HEK293T (cell line): ENCODE measurements at places on chromosomes 2 and 18.
A peak's percentile ranks its signal among the peaks of the same experiment; 100 is the strongest.

- DNase-seq = no peak
Measured at GRCh38 chr2:28011322-28011737, 120.8 kb downstream of the BABAM2 start.

GRCh38 chr2:29159125-29159524, 43.9 kb downstream of the CLIP4 start:
- no peak for DNase-seq

GRCh38 chr18:76451396-76452331, 43.4 kb downstream of the ZNF516 start:
- no peak for DNase-seq

DNA sequence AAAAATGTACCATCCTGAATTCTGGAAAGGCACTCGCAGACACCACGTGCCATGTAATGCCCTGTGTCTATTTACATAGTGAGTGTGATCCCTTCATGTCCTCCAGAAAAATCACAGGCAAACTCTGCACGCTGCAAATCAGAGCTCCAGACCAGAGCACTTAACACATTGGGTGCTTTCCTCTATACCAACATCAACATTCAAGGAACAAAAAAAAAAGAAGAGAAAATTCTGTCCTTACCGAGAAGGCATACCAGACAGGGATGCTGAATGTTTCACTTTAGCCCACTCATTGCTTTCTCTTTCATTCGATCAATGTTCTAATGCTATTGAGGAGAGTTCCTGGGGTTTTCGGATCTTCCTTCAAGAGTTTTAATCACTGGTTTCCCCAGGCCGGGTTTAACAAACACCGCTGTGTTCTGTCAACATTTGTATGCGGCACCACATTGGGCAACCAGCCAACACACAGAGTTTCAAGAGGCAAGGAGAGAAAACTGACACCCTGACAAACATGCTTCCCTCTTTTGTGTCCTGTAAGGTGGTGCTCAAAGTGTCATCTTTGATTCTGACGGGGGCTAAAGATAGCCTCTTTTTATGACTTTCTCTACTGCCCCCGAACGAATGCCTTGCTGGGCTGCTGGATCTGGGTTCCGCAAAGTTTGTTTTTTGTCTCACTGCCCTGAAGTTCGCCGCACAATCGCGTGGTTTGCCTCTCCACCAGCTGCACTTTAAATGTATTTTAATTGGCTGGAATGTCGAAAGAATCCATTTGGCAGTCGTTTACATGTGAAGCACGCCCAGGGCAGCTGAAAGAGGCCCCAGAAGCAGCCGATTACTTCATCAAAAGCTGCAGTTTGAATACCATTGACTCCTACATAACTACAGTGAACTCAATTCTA, 106.4 kb upstream of the NCKAP5 start:
- peak; percentile 22 for DNase-seq

GRCh38 chr18:63551769-63552168, 9.6 kb downstream of the SERPINB12 start:
- no peak for DNase-seq
